Occipital lobe (tissue), 3 donors: ENCODE measurements at places on chromosomes 1 and 21. TPM values are rescaled to one million over a fixed set of nuclear protein-coding genes. Genes with fewer than 3 reads are reported as not detected.

Gene FCRL1
- total RNA-seq = 0.16 TPM

Gene FYB2
- 0.47 TPM for total RNA-seq

Gene MPZ
- total RNA-seq = 1.4 TPM

Gene ARHGEF16
- total RNA-seq = 0.16 TPM

Gene HENMT1
- 28.1 TPM for total RNA-seq

Gene TAL1
- 1.6 TPM for total RNA-seq
